ENCODE measurements at places on chromosomes 2 and 18.

GRCh38 chr2:68107475-68107874 is 44.7 kb upstream of the C1D start:
- DNase-seq, result no peak

GRCh38 chr2:238528953-238529781 is 102.4 kb downstream of the ASB1 start:
- no peak for DNase-seq

GRCh38 chr2:212727751-212728150 is 189.1 kb upstream of the ERBB4 start:
- no peak for DNase-seq

GRCh38 chr18:3328532-3328931 is 66.6 kb downstream of the MYL12B start:
- no peak for DNase-seq

DNA sequence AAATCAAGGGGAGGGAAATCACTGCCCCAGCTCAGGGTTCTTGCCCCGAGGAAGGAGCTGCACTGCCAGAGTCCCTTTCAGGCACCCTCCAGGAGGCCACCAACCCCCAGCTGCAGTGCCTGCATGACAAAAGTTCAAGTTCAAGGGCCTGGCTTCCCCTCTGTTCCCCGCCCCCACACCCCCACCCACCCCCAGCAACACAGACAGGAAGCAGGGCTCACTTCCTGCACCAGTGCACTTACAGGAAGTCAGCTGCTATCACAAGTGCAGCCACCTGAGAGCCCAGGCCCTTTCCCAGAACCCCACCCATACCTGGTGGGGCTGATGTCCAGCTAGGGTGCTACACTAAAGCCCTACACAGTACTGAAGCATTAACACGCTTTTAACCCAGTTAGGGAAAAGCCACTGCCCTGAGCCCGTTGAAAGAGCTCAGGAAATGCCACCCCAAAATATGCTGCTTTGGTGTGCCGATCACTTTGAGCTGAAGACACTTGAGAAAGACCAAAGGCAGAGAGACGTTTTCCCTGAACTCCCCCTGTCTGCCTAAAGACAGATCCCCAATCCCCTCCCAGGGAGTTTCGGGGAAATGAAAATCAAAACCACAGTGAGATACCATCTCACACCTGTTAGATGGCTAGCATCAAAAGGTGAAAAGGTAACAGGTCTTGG is 109.9 kb upstream of the CAB39 start:
- peak; percentile 63 for DNase-seq

DNA sequence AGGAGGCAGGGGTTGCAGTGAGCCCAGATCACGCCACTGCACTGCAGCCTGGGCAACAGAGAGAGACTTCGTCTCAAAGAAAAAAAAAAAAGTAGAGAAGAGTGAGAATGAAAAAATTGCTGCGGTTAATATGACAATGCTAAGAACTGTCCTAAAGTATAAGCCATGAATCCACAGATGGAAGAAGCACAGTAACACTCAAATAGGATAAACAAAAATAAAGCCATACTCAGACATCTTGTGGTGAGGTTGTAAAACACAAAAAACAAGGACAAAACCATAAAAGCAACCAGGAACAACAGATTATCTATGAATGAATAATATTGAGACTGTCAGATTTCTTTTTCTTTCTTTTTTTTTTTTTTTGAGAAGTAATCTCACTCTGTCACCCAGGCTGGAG is 23.0 kb downstream of the POLR2D start:
- DNase-seq, result no peak

DNA sequence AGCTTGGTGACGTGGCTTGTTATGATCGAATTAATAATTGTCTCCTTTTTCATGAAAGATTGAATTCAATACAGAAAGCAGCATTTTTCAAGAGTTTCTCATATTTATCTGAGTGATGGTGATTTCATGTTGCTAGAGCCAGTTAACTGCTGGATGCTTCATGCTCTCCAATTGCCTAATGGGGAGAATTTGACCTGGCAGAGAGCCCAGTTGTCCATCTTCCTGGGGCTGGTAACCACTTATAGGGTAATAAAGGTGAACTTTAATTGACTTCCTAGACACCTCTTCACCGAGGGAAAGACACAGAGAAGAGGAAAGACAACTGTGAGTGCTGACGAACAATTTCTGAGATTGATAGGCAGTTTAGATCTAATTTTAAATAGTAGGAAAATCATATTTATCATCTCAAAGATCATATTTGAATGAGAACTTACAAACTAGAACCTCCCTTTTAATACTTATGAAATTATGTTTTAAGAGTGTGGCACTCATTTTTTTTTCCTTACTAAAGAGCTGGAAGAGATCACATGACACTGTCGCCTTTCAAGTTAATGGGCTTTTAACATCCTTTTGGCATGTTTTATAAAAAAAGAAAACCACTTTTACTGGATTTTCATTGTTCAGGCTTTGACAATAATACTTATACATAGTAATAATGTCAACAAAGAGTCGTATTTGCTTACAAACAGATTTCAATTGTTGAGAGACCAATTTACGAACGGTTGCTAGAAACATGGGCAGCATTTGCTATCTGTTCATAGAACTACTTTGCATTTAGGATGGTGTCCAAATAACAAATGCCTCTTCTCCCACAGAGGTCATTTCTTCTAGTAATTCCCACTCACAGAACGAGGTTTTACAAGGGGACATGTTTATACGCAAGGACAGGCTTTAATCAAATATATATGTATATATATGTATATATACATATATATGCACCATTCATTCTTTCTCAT is 153.3 kb downstream of the RAPGEF4 start:
- no peak for DNase-seq

- no peak for DNase-seq
These were observed 5.3 kb upstream of the DCTN1 start for GRCh38 chr2:74385396-74385795.

- DNase-seq, result no peak
These were observed 31.7 kb upstream of the TTC32 start for GRCh38 chr2:19933351-19933981.

GRCh38 chr2:3867469-3867868 is 164.1 kb downstream of the DCDC2C start:
- no peak for DNase-seq

DNA sequence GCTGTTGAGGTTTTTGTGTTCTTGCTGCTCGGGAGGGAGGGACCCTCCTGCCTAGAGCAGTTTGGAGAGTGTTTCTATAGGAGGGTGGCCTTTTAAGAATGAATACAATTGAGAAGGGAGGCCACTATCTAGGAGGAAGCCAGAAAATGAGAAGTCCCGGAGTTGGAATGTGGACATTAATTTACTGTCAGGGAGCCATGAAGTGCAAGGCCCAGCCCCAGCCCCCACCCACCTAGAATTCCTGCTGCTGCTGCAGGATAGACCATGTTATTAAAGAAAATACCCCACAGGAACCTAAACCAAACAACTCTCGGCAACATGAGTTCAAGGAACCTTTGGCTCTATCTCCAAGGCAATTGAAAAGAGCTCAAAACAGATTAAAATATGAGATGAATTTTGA is 46.0 kb downstream of the ZBTB7C start:
- DNase-seq, result no peak

DNA sequence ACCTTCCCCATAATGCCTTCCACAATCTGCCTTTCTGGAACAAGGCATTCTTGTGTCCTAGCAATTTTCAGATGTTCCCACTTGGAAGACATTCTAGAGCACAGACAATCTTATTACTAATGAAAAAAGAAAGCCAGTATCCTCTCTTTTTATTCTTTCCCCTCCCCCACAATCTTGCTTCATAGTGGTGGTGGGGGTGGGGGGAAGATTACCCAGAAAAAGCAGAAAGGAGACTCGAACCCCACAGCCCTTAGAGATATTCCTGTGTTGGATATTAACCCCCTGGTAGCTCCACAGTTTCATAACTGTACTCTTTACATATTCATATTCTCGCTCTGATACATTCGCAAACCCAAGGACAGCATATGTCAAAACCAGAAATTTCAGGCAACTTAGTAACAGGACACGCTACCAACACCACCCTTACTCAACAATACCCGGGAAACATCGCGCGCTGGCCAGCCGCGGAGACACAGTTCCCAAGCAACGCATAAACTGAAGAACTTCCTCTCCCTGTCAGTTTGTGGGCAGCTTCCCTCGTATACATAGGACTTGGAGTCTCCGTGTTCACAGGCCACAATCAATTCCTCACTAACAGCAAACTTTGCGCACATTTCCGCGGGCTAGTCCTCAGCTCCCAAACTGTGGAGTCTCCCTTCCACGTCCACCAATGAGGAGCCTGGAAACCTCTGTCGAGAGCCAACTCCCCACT is 793 bp downstream of the NR4A2 start:
- peak; percentile 92 for DNase-seq

DNA sequence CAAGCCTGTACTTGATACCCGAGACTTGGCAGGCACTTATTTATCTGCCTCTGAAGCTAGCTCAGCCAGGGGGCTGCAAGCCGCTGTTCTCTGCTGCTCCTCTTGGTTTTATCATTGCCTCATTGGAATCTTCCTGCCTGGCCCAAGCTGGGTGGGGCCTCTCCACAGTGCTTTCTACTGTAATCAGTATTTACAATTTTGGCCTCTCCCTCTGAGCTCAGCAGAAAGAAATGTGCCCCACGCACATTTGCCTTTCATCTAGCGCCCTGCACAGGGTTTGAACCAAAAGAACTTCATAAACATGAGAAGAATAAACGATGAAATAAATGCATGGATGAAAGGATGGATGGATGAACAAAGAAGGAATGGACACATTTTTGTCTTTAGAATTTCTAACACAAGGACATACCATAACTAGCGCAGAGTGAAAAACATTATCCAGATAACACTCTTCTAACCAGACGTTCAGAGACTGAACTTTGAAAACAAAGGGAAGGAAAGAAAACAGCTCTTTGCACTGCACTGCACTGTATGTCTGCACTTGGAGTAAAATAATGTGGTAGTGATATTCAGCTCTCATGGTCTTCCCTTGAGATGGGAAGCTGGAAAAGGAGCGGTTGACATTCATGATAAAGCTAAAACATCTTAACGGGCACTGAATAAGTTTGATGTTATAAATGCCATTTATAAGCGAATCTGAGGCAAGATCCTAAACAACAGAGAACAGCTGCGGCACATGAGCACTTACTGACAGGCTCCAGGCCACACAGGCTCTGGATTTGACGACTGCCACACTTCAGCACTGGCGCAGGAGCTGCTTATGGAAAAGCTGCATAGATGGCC is 86.8 kb upstream of the SP3 start:
- DNase-seq, result no peak

- no peak for DNase-seq
These were observed 131.7 kb downstream of the KLHL29 start for GRCh38 chr2:23516520-23517256.

Measured in inflammatory macrophage (primary cell).